Mucosa of gallbladder (tissue), 1 donor: ENCODE measurements at places on chromosomes 12 and 14. TPM values are rescaled to one million over a fixed set of nuclear protein-coding genes. Genes with fewer than 3 reads are reported as not detected.

- DNase-seq: no peak
Measured at GRCh38 chr12:54486173-54486867, 11.2 kb upstream of the NCKAP1L start.

- no peak for DNase-seq
Measured at GRCh38 chr14:92513966-92514843, 624 bp downstream of the RIN3 start.

- no peak for DNase-seq
Measured at GRCh38 chr12:20463913-20464524, 95.7 kb downstream of the PDE3A start.

DBX2 gene
- total RNA-seq: not detected

DNA sequence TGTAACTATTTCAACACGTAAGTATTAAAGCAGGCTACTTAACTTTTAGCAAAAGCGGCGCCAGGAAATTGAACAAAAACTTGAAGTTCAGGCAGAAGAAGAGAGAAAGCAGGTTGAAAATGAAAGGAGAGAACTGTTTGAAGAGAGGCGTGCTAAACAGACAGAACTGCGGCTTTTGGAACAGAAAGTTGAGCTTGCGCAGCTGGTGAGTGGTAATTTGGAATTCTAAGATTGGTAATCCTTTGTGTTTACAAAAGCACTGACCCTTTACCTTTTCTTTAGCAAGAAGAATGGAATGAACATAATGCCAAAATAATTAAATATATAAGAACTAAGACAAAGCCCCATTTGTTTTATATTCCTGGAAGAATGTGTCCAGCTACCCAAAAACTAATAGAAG lies 4.0 kb downstream of the PNN start:
- DNase-seq: no peak

DNA sequence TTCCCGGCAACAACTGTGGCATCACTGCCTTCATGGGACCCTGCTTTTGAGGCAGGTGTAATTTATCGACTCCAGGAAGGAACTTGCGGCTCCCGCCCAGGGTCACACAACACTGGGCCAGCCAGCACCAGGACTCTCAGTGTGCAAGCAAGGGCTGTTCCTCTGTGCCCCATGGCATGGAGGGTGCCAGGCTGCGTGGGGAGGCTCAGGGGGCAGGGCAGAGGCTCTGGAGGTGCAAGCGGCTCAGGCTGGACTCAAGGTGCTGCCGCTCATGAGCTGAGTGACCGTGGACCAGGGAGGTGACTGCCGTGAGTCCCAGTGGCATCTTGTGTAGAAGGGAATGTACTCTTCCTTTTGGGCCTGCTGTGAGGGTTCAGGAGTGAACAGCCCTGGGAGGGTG lies 57.6 kb downstream of the SLC24A4 start:
- no peak for DNase-seq

GRCh38 chr12:4943938-4944284 lies 34.2 kb downstream of the KCNA1 start:
- no peak for DNase-seq

GRCh38 chr12:89319606-89320005 lies 32.7 kb downstream of the DUSP6 start:
- DNase-seq: no peak

- no peak for DNase-seq
Measured at GRCh38 chr14:63686926-63687325, 40.9 kb downstream of the SGPP1 start.

CRACR2A gene
- 5.3 TPM for total RNA-seq

NEUROD4 gene
- not detected for total RNA-seq

- DNase-seq: no peak
Measured at GRCh38 chr14:74720526-74720925, 7.6 kb downstream of the FCF1 start.

- no peak for DNase-seq
Measured at GRCh38 chr14:53002576-53002975, 51.7 kb upstream of the FERMT2 start.

TSPAN19 gene
- total RNA-seq: not detected

- no peak for DNase-seq
Measured at GRCh38 chr12:51240971-51241370, 2.3 kb downstream of the DAZAP2 start.

GRIN2B gene
- total RNA-seq: 0.03 TPM

DNA sequence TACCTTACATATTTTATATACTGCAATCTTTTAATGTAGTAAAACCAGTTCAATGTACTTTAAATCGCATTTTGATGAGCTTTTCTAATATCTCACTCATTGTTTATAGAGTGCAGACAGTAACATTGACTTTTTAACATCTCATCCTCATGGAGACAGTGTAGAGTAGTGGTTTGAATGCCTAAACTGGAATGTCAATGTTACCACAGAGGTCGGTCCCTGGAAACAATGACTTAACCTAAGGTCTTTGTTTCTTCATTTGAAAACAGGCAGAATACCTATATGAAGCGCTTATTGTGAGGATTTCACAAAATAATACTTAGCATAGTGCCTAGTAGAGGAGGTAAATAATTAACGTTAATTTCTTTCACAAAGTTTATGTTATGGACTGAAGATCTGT lies 5.0 kb downstream of the CDK17 start:
- DNase-seq: no peak

RERGL gene
- 3.3 TPM for total RNA-seq

OR4E2 gene
- total RNA-seq: not detected

DNA sequence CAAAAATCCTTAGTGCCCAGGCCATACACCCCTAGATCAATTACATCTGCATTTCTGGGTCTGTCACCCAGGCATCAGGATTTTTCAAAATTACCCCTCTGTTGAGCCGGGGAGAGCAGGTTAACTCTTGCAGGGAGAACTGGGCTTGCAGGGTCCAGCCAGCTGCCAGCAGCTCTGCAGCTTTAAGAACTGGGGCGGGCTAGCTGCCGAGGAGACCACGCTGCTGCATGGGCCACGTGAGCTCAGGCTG lies at the start of gene DGLUCY:
DGLUCY (plus strand) TSS at position 245 of the 250 bp plus-strand sequence. CDS start 46,222 bp downstream, outside the sequence.
- DNase-seq: peak; percentile 73

DNA sequence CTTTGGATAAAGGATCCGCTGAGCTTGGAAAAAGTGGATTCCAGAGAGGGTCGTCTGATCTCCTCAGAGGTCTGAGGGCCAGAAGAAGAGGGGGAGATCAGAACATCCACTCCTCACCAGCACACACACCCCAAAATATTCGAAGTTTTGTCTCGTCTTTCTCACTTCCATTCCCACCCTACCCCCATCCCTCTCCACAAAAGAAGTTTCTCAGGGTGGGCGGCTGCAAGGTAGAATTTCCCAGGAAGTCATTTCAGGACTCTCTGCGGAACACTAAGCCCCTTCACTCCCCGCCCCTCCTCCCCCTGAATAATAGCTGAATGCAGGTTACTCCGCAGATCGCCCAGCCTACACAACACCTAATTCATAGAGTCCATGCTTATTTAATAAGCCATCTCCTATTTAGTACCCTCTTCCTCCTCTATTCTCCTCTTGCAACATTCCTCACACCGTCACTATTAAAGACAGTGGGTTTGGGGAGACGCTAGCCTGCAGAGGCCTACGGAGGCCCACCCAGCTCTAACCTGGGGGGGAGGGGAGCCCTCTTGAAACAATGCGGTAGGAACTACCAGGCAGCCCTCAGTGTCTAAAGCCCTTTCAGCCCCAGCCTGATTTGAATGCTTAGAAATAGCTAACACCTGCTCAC lies 649 bp upstream of the SALL2 start:
- no peak for DNase-seq

ANKRD52 gene
- 64.6 TPM for total RNA-seq

GRCh38 chr12:85281636-85282312 lies 1.8 kb downstream of the ALX1 start:
- DNase-seq: no peak

GRCh38 chr12:90936230-90937005 lies 18.6 kb downstream of the CCER1 start:
- DNase-seq: no peak

DNA sequence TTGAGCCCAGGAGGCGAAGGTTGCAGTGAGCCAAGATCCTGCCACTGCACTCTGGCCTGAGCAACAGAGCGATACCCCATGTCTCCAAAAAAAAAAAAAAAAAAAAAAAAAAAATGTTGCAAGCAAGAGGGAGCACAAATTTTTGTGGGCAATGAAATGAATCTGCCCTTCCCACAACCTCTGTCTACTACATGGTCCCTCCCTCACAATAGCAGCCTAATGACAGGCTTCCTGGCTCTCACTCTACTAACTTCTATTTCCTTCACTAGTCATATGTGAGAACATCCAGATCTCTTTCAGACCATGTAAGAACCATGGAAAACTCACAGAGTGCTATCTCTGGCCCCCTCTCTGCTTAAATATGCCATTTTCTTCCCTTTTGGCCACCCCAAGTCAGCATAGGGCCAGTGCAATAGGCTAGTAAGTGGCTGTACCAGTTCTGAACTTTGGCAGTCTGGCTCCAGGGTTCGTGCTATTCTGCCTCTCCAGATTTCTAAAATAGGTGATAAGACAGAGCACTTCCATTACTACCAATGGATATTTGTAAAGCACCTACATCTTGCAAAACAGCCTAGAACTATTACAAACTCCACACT lies 7.1 kb downstream of the OSBPL8 start:
- DNase-seq: no peak

DNA sequence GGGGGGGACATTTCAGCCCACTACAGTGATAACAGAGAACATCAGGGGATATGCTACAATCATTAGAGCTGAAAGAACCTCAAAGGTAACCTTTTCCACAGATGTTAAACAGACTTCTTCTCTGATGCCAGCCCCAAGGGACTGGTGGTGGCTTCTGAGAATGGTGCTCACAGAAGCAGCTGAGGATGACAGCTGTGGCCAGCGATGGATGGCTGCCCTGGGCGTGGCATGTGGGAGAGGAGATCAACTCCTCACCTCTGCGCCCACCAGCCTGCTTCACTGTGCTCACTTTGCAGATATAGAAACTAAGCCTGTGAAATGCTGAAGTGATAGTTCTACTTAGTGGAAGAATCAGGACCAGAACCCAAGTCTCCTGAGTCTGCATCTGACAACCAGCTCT lies 33.0 kb downstream of the FOXN3 start:
- DNase-seq: no peak

KIF21A gene
- total RNA-seq: 26.4 TPM
